ENCODE measurements at places on chromosomes 4 and X.

DNA sequence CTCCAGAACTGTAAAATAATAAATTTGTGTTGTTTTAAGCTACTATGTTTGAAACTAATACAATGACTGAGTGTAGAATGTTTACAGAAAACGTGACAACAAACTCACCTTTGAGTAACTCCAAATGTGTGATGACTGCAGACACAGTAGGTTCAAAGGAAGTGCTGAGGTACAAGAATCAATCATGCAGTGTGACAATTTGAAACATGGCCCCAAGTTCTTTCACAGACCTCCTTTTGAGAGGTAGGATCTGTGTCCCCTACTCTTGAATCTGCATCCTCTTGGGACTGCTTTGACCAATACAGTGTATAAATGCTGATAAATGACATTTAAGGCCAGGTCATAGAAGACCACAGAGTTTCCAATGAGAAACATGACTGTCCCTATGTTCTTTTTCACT, 667.7 kb upstream of the DIPK2B start:
- DNase-seq, result no peak

- peak; percentile 80 for DNase-seq
Measured at GRCh38 chr4:153151535-153152455, 52.4 kb upstream of the TRIM2 start.

- DNase-seq, result peak; percentile 22
Measured at GRCh38 chrX:79259073-79259689, 108.0 kb downstream of the ITM2A start.

DNA sequence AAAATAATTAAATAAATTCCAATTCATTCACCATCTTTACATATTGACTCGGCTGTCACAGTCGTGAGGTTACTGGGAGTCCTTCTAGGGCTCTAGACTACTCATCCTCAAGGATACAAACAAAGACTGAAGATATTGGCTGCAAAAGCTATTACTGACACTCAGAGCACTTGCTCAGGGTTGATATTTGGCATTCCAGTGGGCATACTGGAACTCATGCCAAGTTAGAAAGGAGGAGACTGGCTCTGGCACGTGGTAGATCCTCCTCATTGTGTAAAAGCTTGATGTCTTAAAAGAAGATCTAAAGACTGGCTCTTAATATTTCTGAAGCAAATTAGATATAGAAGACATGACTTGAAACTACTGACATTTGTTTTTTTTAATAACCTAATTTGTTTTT, 172.7 kb downstream of the GPM6A start:
- no peak for DNase-seq

GRCh38 chrX:21974011-21974385, 33.5 kb downstream of the SMS start:
- DNase-seq, result no peak

DNA sequence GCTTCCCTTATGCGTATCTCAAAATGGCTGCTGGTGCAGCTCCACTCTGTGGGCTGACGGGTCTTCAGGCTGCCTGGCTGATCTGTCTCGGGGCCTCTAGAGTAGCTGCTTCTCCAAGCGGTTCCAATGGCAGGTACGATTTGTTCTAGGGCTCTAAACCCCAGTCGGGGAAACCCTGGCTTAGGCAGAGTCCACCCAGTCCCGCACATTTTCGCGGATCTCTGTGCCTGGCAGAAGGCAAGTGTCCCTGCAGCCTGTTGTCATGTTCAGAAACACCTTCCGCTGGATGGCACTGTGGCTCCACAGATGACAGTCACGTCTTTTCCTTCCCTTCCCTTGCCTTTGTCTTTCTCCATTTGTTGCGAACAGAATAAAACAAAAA, 54.4 kb downstream of the NBDY start:
- no peak for DNase-seq
